Activated T-helper 2 cell treated with anti-CD3 and anti-CD28 coated beads, Interferon-gamma antibody, Interleukin-2, Interleukin-4, amounts not matched to agents 10 μg/mL and 5 μg/mL and 100 μg/mL, durations not matched to agents 14 hours and 24 hours and 36 hours (primary cell): ENCODE measurements at places on chromosomes 5 and 9. TPM values are rescaled to one million over a fixed set of nuclear protein-coding genes. Genes with fewer than 3 reads are reported as not detected.

- DNase-seq, result no peak
Measured at GRCh38 chr5:2415678-2416077, 335.8 kb downstream of the IRX2 start.

DNA sequence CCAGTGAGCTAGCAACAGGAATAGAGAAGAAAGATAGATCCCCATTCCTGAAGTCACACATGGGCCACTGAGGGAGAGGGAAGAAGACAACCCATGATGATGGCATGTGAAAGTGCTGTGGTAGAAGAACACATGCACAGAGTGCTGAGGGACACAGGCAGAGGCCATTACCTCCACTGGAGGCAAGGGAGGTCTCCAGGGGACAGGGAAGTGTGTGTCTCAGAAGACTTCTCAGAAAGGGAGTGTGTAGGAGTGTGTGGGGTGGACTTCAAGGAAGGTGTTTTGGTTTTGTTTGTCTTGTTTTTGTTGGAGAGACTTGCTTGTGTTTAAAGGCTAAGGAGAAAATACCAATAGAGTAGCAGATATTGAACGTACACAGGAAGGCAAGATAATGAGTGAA, 77.0 kb upstream of the SMARCA2 start:
- DNase-seq, result no peak

GRCh38 chr5:179125789-179126505, 65.8 kb downstream of the ZNF354C start:
- DNase-seq, result no peak

- no peak for DNase-seq
Measured at GRCh38 chr5:150473673-150474358, 24.3 kb upstream of the RPS14 start.

DNA sequence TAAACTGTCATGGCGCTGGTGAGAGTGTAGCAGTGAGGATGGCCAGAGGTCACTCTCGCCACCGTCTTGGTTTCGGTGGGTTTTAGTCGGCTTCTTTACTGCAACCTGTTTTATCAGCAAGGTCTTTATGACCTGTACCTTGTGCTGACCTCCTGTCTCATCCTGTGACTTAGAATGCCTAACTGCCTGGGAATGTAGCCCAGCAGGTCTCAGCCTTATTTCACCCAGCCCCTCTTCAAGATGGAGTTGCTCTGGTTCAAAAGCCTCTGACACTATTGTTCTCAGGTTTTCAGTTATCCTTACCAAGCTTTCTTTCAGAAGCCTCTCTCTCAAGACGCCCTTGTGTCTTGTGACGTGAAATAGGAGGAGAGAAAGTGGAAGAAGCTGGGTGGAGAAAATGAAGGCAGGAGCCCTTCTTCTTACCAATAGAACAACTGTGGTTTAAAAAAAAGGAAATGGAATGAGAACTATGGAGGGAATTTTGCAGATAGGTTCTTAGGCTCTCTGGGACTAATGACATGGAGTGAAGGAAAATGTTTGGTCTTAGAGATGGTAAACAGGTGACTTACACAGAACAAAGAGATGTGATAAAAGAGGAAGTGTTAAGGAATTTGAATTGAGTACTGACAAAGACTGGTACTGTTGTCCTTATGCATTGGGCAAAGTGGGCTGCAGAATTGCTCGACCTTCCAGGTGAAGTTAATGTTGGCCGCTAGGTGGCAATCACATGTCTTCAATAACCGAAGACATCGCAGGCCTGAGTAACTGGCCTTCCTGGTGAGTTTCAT, 133.3 kb upstream of the RAI14 start:
- DNase-seq, result peak; percentile 12

DNA sequence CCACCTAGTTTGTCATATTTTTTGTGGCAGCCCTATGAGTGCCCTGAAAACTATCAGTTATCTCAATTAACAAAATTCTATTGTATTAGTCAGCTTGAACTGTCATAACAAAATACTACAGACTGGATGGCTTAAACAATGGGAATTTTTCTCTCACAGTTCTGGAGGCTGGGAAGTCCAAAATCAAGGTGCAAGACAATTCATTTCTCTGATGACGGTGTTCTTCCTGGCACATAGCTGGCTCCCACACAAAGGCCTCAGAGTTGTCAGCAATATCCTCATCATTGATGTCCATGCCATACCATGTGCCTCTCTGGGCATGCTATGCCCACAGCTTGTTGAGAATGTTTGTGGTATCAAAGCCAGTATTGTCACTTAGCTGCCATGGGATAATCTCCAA, 691.9 kb downstream of the NR2F1-AS1 start:
- DNase-seq, result no peak

Gene PALM2AKAP2
- 0.57 TPM in 1 of 2 replicates, not detected in the other for total RNA-seq
